T-helper 1 cell (primary cell): ENCODE measurements at places on chromosomes 7 and 10.

DNA sequence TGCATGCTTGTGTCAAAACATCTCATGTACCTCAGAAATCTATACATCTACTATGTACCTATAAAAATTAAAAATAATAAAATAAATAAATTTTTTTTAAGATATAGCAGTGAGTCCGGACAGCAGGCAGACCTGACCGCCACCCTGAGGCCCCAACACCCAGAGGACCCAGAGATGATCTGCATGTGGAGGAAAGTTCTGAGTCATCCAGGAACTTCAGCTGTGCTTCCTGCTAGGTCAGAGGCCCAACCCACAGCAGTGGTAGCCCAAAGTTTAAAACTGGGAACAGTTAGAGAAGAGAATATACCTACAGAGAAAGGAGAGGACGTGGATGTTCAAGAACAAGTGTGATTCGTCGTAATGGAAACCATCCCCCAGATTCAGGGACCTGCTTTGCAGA lies 683.7 kb upstream of the NRP1 start:
- DNase-seq: no peak

GRCh38 chr7:7202375-7202720 lies 20.0 kb downstream of the C1GALT1 start:
- no peak for DNase-seq

DNA sequence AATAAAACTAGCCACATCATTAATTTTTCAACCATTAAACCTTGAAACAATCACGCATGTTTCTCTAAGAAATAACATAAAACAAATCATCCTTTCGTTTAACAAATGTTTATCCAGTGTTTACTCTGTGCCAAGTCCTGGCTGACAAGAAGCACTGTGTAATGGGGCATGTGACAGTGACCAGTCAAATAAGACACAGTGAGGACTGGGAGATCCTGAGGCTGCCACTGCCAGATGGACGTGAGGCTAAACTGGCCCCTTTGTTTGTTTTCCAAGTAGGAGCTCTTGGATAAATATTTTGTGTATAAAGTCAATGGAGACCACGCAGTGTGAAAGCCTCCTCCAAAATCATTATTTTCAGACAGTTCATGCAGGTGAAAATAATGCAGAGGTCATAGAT lies 626.2 kb downstream of the SUGCT start:
- DNase-seq: no peak

GRCh38 chr10:13395540-13395939 lies 47.4 kb upstream of the SEPHS1 start:
- no peak for DNase-seq

DNA sequence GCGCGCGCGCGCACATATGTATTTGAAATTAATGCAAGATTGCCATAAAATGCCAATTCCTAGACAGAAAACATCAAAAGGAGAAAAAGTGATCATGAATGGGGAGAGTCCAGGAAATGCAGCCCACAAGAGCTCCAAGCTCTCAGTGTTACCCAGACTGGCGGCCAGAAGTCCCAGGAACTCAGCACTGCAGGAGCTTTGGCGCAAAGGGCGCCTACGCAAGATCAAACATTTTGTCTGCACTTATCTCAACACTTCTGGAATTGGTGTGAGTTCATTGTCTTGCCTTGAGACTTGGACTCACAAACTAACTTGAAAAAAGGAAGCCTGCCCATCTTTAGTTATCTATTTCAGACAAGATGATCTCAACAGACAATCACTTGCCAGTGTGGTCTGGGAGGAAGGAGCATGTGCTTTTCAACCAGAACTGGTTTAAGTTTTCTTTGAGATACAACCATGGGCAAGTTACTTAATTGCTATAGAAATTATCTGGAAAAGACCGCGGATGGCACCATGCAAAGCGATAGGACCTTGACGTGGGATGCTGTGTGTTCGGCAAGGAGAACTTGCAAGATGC lies 77.2 kb downstream of the KIAA1549 start:
- DNase-seq: no peak
